ENCODE measurements at places on chromosomes 5 and 9.

DNA sequence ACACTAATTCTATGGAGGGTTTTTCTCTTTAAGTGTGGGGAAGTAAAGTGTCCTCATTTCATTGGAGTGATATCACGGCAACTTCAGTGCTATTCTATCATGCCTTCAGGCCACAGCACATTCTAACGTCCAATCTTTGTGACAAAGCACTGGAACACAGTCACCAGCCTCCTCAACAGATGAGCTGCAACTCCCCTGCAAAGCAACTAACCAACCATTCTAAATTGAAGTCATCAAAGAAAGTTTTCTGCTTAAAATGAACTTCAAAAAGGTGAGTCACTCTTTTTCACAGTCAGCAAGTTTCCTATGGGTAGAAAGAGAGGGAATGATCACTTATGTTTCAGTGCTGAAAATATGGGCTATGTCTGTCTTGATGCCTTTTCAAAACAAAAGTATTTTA lies 190.8 kb downstream of the ELAVL2 start:
- DNase-seq: no peak

DNA sequence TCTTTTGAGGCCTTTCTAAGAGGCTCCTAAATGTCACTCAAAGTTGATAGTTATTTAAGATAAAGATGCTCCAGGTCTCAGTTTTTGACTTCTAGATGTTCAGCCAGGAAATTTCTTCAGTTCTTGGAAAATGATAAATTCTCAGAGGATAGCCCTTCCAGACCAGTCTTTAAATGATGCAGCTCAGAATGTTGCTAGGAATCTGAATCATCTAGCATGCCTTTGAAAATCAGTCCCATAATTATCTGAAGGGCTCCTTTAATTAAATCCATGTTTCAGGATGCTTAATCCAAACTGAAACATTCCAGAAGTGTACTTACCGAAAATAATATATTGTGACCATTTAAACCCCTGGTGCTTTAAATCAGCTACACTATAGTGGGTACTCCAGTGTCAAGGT lies 107.5 kb upstream of the FBN2 start:
- no peak for DNase-seq

DNA sequence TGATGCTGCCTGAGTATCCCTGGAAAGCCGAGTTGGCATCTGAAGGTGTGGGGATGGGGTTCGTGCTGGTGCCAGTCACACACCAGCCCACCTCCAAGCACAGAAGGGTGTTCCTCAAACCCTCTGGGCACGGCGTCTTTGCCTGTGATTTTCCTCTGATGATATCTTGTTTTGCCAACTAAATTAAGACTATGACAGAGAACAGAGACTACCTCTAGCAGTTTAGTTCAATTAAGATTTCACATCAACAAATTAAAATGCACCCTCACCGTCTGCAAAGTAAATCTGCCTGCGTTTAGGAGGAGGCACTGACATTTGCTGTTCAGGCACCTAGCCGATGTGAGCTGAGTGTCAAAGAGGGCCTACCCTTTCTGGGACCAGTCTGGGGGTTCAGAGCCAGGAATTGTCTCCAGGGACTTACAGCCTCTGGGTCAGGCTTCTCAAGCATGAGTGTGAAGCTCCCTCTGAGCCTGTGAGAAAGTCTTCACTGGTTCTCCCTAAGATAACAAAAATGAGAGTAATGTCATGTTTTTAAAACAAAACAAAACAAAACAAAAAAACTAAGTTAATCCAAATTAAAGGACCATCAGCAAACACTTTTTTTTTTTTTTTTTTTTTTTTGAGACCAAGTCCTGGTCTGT lies 55.4 kb upstream of the CTNNA1 start:
- no peak for DNase-seq

DNA sequence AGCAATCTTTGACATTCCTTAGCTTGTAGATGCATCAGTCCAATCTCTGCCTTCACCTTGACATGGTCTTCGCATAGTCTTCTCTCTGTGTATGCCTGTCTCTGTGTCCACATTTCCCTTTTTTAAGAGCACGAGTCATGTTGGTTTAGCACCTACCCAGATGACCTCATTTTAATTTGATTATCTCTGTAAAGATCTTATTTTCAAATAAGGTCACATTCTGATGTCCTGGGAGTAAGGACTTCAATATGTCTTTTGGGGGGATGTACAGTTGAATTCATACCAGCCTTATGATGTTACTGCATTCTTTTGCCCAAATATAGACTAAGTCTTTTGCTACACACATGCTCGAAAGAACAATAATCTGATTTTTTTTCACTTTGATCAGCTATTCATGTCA lies 6.9 kb downstream of the KCTD16 start:
- no peak for DNase-seq

- DNase-seq: no peak
These were observed 27.0 kb downstream of the ADRA1B start for GRCh38 chr5:159943326-159943725.

- DNase-seq: no peak
These were observed 1.1 kb downstream of the GNPDA1 start for GRCh38 chr5:142011572-142012185.

DNA sequence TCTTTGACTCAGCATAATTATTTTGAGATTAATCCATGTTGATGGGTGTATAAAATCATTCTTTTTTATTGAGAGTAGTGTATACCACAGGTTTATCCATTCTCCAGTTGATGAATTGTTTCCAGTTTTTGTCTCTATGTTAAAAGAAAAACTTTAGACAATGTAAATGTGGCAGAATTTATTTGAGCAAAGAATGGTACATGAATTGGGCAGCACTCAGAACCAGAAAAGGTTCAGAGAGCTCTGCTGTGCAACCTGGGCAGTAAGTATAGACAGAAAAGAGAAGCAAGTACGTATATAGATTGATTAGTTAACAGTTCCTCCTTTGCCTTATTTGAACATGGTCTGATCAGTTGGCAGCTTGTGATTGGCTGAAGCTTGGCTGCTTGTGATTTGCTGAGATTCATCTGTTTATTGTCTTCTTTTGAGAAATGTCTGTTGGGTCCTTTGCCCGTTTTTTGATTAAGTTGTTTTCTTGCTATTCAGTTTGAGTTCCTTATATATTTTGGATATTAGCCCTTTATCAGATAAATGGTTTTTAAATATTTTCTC lies 41.4 kb downstream of the CDC42SE2 start:
- DNase-seq: no peak

- no peak for DNase-seq
These were observed 29.3 kb downstream of the SGCD start for GRCh38 chr5:156356238-156356637.

- DNase-seq: no peak
These were observed 128.1 kb upstream of the LHFPL2 start for GRCh38 chr5:78776637-78777036.

DNA sequence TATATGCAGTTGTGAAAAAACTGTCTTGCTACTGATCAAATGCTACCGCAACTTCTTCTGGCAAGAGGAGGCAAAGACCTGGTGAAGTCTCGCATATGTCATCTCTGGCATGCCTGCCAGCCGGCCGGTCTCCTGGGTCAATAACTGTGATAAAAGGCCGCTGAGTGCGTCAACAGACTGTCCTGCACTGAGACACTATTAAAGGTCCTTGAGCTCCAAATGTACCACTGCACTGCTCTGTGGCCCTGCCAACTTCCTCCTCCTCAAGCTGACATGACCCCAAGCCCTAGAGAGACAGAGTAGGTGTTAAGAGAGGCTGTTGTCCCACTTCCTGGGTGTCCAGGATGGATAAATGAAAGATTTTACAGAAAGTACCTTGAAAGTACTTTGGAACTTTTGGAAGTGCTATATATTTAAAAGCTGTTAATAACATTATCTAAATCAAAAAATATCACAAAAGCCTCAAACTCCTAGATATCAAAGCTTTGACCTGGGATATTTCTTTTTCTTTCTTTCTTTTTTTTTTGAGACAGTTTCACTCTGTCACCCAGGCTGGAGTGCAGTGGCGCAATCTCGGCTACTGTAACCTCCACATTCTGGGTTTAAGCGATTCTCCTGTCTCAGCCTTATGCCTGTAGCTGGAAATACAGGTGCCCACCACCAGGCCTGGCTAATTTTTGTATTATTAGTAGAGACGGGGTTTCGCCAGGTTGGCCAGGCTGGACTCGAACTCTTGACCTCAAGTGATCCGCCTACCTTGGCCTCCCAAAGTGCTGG lies 31.5 kb downstream of the RAPGEF1 start:
- DNase-seq: no peak

- DNase-seq: no peak
These were observed 159.7 kb upstream of the RAD23B start for GRCh38 chr9:107123389-107123788.

DNA sequence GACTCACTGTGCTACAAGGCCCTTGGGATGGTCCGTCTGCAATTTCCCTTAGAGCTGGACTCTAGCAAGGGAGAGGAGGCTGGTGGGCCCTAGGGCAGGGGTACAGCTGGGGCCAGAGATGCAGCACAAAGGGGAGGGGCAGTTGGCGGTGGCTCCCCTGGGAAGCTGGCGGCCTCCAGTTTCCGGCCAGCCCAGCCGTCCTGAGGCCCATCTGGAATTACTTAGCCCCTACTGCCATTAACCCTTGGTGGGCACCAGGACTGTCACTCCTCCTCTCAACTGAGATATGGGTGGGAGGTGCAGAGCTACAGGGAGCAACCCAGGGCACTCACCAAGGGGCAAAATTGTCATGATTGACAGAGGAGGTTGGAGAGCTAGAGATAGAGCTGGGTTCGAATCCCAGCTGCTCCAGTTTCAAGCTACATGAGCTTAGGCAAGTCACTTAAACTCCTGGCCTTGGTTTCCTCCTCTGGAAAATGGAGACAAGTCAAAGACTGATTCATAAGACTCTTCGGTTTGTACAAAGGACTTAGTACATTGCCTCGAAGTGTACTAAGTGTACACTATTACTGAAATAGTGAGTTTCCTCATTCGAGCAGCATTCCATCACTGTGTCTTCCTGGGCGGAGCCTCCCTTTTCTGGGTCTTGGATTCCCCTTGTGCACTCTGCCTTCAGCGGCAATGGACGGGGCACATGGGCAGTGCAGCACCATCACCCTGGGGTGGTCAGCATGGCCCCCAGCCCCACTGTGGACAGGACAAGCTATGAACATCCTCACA lies 2.7 kb upstream of the PDGFRB start:
- no peak for DNase-seq

DNA sequence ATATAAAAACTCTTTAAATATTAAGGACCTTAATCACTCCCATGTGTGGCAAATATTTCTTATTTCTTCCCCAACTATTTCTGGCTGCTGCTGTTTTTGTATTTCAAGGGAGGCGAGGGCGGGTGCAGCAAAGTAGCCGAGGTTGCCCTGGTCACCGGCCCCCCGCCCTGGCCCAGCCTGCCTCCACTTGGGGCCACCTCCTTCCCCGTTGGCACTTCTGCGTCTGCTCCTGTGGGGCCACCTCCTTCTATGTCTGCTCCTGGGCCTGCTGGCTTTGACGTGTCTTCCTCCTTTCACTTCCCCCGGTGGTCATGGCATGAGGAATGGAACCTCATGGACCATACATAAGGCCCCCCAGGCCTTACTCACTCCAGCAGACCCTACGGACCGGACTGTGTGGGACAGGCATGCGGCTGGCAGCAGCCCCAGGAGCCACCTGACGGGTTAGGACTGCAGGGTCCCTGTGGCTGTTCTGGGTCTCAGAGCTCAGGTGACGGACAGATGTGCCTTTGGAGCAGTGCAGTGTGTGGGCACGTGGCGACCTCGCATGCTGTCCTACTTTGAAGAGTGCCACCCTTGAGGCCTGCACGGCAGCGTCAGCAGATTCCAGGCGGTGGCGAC lies 5.8 kb upstream of the ENTPD8 start:
- no peak for DNase-seq

DNA sequence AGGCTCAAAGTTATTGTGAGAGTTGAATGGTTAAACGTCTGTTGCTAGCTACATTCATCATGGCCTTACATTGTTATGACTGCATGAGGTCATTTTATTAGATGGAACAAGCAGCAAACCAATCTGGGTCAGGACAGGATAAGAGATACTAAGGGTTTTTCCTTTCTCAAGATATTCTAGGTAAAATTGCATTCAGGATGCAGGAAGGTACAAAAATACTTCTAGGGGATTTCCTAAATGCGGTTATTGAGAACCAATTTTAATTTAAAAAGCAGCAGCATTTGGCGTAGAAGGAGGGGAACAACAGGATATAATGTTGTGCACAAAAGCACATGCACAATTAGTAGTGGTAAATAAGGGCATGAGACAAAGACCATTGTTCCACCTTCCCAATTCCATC lies 39.2 kb upstream of the LURAP1L start:
- DNase-seq: no peak

Measured in HEK293T (cell line).